ENCODE measurements at places on chromosomes 12 and 14. TPM values are rescaled to one million over a fixed set of nuclear protein-coding genes. Genes with fewer than 3 reads are reported as not detected.

DNA sequence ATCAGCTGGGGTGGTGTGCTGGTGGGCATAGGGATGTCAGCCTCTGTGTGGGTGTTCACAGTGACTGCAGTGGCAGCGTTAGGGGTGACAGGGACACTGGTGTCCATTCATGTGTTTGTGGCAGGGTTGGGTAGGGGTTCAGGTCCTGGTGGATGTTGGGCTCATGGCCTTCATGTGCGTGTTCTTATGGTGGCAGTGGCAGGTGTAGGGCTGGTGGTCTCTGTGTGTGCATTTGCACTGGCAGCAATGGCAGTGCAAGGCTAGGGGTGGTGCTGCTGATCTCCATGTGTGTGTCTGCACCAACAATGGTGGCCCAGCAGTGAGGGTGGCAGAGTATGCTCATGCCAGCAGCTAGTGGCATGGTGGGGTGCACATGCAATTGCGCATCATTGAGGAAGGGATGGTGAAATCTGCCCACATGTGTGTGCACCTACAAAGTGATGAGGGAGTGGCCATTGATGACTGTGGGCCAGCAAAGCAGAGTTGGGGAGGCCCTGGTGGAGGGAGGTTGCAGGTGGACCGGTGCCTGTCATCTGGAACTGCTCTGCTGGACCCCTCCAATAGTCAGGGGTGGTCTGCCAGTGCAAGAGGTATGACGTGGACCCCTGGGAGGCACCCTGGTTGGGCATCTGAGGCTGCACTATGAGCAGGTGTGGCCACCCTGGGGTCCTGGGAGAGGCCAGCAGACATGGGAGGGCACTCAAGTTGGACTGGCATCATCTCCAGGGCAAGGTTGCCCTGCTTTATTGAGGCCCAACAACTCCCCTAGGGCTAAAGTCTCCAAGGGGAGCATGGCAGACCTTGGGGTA, 182.9 kb downstream of the TTC6 start:
- H3K4me1 ChIP-seq, result no peaks in the 10 kb centered on the region
- no peaks in the 10 kb centered on the region for H3K36me3 ChIP-seq
- H3K27ac ChIP-seq, result no peak overlapping the region
- H3K4me3 ChIP-seq, result no peak overlapping the region

- peaks cover 6% of the 10 kb centered on the region for H3K36me3 ChIP-seq
- H3K27ac ChIP-seq, result no peak overlapping the region
- no peaks in the 10 kb centered on the region for H3K4me1 ChIP-seq
- H3K4me3 ChIP-seq, result no peak overlapping the region
Measured at GRCh38 chr12:112183141-112184021, 58.0 kb downstream of the TRAFD1 start.

GRCh38 chr14:56803816-56804535, 6.3 kb downstream of the OTX2 start:
- peaks cover 79% of the 10 kb centered on the region for H3K27me3 ChIP-seq
- H3K4me3 ChIP-seq, result no peak overlapping the region
- H3K36me3 ChIP-seq, result no peaks in the 10 kb centered on the region
- H3K4me1 ChIP-seq, result no peaks in the 10 kb centered on the region

GRCh38 chr12:107571492-107571891, 114.1 kb upstream of the PWP1 start:
- no peaks in the 10 kb centered on the region for H3K27me3 ChIP-seq
- H3K36me3 ChIP-seq, result no peaks in the 10 kb centered on the region
- no peak overlapping the region for H3K4me3 ChIP-seq
- DNase-seq, result no peak

- DNase-seq, result no peak
- H3K27ac ChIP-seq, result no peak overlapping the region
- no peaks in the 10 kb centered on the region for H3K36me3 ChIP-seq
- no peaks in the 10 kb centered on the region for H3K27me3 ChIP-seq
Measured at GRCh38 chr12:61452076-61452475, 808.1 kb upstream of the USP15 start.

- no peak overlapping the region for H3K4me3 ChIP-seq
- DNase-seq, result peak; percentile 94
- H3K27me3 ChIP-seq, result no peaks in the 10 kb centered on the region
- H3K36me3 ChIP-seq, result no peaks in the 10 kb centered on the region
Measured at GRCh38 chr14:77208291-77208978, 26.8 kb downstream of the TMEM63C start.

DNA sequence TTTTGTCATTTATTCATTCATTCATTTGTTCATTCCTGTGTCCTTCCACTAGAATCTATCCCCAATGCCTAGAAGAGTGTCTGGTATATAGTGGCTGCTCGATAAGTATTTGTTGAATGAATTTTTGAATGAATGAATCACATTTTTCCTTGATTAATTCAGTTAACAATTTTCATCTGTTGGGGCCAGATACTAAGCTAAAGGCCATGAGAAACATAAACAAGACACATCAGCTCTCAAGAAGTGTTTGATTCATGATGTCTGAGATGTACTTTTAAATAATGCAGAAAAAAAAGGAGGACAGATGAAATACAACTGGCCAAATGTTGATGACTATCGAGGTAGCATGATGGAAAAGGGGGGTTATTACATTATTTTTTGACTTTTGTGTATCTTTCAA, 48.1 kb upstream of the TMED10 start:
- H3K36me3 ChIP-seq, result no peaks in the 10 kb centered on the region
- H3K4me1 ChIP-seq, result peaks cover 15% of the 10 kb centered on the region
- H3K27me3 ChIP-seq, result no peaks in the 10 kb centered on the region
- no peak overlapping the region for H3K4me3 ChIP-seq
- H3K27ac ChIP-seq, result no peak overlapping the region

DNA sequence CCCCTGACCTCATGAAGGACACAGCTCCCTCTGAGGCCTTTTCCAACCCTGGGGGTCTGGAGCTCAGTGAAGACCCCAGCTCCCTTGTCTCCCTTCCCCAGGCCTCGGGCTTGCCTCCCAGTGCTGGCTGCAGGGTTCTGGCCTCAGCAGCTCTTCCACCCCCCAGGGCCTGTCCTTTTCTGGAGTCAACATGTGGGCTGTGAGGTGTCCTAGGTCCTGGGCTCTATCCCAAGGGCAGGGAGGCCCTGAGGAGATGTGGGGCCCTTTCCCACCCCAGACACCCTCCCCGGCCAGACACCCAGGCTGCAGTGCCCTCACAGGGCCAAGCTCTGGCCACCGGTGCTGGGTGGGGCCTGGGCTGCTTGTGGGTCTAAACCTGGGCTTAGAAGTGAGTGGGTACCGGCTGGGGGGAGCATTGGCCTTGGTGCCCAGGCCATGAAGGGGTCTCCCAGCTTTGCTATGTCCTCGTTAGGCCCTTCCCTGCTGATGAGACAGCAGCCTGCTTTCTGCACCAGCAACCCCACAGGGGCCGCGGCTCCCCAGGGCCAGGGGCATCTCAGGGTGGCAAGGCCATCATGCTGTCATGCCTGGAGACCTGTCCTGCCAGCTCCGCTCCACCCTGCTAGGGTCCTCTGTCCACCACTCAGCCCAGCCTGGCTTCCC, 2.7 kb upstream of the CRIP2 start:
- H3K4me1 ChIP-seq, result peaks cover 9% of the 10 kb centered on the region
- H3K36me3 ChIP-seq, result peaks cover 5% of the 10 kb centered on the region
- H3K27ac ChIP-seq, result peak overlapping the region; percentile 59
- H3K4me3 ChIP-seq, result no peak overlapping the region
- no peaks in the 10 kb centered on the region for H3K27me3 ChIP-seq

- H3K36me3 ChIP-seq, result no peaks in the 10 kb centered on the region
- H3K4me3 ChIP-seq, result no peak overlapping the region
- H3K4me1 ChIP-seq, result no peaks in the 10 kb centered on the region
- H3K27ac ChIP-seq, result no peak overlapping the region
Measured at GRCh38 chr12:41510470-41510869, 322.4 kb downstream of the PDZRN4 start.

GRCh38 chr12:97404093-97404492, 58.5 kb upstream of the RMST start:
- no peaks in the 10 kb centered on the region for H3K4me1 ChIP-seq
- DNase-seq, result no peak
- H3K36me3 ChIP-seq, result no peaks in the 10 kb centered on the region
- no peak overlapping the region for H3K4me3 ChIP-seq

- H3K36me3 ChIP-seq, result no peaks in the 10 kb centered on the region
- H3K4me3 ChIP-seq, result no peak overlapping the region
- no peak for DNase-seq
Measured at GRCh38 chr12:1766110-1766509, 54.3 kb upstream of the LRTM2 start.

DNA sequence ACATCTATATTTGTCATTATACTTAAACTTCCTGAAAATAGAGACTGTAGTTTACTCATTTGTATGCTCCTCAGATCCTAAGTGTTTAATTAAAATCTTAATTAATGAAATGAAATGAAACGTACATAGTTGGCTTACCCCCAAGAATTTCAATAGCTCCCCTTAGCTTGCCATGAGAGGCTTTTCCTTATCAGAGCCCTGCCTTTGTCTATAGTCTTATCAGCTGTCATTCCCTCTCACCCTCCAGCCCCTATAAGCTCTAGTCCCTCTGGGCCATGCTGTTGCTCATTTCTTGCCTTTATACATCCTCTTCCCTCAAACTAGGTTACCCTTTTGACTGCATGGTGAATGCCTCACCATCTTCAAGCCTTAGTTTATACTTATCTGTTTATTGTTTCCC, 1.1 kb upstream of the RTRAF start:
- H3K4me1 ChIP-seq, result no peaks in the 10 kb centered on the region
- no peak for DNase-seq
- no peaks in the 10 kb centered on the region for H3K27me3 ChIP-seq
- no peak overlapping the region for H3K4me3 ChIP-seq
- no peaks in the 10 kb centered on the region for H3K36me3 ChIP-seq

DNA sequence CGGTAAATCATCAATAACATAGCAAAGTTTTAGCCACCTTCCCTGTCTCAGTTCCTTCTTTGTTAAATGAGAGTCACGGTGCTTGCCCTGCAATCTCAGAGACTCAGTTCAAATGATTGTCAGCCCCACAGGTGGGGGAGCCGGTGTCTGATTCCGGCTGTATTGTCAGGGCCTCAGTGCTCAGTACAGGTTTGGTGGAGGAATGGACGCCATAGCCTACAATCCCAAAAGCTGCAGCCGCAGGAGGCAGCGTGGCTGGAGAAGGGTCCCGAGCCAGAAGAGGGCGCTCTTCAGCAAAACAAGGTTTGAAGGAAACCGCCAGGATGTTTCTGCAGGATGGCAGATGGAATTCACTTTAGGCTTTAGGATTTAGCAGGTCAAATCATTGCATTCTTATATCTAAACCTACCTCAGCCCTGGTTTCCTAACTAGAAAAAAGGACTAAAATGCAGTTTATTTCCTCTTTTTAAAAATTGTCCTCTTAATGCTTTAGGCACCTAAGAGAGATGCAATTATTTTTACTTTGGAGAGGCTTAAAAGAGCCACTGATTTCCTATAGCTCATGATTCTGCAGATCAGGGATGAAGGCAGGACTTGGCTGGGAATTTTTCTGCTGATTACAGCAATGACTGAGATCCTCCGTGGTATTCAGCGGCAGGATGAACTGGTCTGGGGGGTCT, 29.2 kb downstream of the FOS start:
- H3K4me3 ChIP-seq, result no peak overlapping the region
- peak; percentile 91 for DNase-seq
- no peaks in the 10 kb centered on the region for H3K27me3 ChIP-seq

DNA sequence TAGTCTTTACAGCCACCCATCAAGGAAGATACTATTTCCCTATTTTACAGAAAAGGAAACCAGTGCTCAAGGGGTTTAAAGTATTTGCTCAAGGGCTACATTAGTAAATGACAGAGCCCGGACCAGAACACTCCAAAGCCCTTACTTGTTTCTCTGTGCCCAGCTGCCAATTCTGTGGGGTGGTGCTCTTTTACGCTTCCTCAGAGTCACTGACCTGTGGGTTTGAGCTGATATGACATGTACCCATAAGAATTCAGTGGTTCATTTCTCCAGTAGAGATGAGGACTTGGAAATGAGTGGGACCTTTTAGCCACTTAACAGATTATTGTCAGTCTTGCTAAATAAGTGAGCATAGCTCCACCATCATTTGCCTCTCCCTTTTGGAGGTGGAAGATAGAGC, 37.4 kb upstream of the NKX2-8 start:
- no peaks in the 10 kb centered on the region for H3K4me1 ChIP-seq
- no peak overlapping the region for H3K4me3 ChIP-seq
- H3K36me3 ChIP-seq, result no peaks in the 10 kb centered on the region
- H3K27ac ChIP-seq, result no peak overlapping the region

- H3K4me1 ChIP-seq, result no peaks in the 10 kb centered on the region
- H3K4me3 ChIP-seq, result no peak overlapping the region
- DNase-seq, result no peak
- no peaks in the 10 kb centered on the region for H3K27me3 ChIP-seq
- no peak overlapping the region for H3K27ac ChIP-seq
Measured at GRCh38 chr12:101880769-101881168, 3.4 kb downstream of the DRAM1 start.

DNA sequence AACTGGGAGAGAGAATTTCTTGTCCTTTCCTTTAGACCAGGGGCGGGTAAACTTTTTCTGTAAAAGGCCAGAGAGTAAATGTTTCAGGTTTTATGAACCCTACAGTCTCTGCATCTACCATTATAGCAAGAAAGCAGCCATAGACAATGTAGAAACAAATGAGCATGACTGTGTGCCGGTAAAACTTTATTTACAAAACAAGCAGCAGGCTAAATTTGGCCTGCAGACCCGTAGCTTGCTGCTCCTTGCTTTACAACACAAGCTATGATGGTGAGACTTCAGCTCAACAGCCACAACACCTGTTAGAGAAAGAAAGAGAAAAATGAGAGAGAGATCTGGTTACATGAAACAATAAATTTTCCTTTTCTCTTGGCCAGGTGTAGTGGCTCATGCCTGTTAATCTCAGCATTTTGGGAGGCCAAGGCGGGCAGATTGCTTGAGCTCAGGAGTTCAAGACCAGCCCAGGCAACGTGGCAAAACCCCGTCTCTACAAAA, 4.2 kb upstream of the CDC42BPB start:
- DNase-seq, result no peak
- H3K4me1 ChIP-seq, result no peaks in the 10 kb centered on the region
- no peaks in the 10 kb centered on the region for H3K36me3 ChIP-seq
- H3K4me3 ChIP-seq, result no peak overlapping the region
- H3K27me3 ChIP-seq, result no peaks in the 10 kb centered on the region
- no peak overlapping the region for H3K27ac ChIP-seq

DNA sequence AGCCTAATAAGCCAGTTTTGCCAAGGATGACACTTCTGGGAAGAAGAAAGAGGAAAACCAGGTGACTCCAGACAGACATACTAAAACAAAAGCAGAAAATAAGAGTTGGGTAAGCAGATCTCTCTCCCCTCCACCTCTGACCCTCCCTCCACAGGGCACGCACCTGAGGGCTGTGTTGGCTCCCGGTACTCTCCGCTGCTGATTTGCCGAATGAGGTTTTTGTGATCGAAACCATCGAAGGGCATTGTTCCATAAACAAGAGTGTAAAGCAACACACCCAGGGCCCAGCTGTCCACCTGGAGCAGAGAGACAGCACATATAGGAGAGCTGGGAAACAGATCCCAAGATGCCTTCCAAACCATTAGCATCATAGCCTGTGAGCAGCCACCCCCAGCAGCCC, 68.1 kb downstream of the NUAK1 start:
- H3K27me3 ChIP-seq, result no peaks in the 10 kb centered on the region
- no peak overlapping the region for H3K4me3 ChIP-seq
- no peaks in the 10 kb centered on the region for H3K36me3 ChIP-seq
- DNase-seq, result no peak
- no peak overlapping the region for H3K27ac ChIP-seq

GRCh38 chr12:105502426-105502930, 172.0 kb downstream of the C12orf75 start:
- DNase-seq, result no peak
- H3K36me3 ChIP-seq, result no peaks in the 10 kb centered on the region
- H3K27ac ChIP-seq, result no peak overlapping the region
- no peaks in the 10 kb centered on the region for H3K27me3 ChIP-seq
- H3K4me1 ChIP-seq, result no peaks in the 10 kb centered on the region
- H3K4me3 ChIP-seq, result no peak overlapping the region

Gene POTEG
- not detected for total RNA-seq

Gene PPFIA2
- total RNA-seq, result 0.55 TPM

Gene CLEC4A
- 0.72 TPM for total RNA-seq

Gene DEGS2
- total RNA-seq, result 4.5 TPM

Gene PLXNC1
- total RNA-seq, result 1.2 TPM
